GM04504 (cell line): ENCODE measurements at places on chromosomes 4 and X.
A peak's percentile ranks its signal among the peaks of the same experiment; 100 is the strongest.

- no peak for DNase-seq
Observed at GRCh38 chr4:153771046-153771445, 11.2 kb upstream of the RNF175 start.

- DNase-seq, result no peak
Observed at GRCh38 chr4:42871671-42872290, 20.7 kb upstream of the GRXCR1 start.

- DNase-seq, result no peak
Observed at GRCh38 chr4:153126137-153126536, 78.1 kb upstream of the TRIM2 start.

- no peak for DNase-seq
Observed at GRCh38 chrX:138886769-138887168, 175.3 kb upstream of the FGF13 start.

DNA sequence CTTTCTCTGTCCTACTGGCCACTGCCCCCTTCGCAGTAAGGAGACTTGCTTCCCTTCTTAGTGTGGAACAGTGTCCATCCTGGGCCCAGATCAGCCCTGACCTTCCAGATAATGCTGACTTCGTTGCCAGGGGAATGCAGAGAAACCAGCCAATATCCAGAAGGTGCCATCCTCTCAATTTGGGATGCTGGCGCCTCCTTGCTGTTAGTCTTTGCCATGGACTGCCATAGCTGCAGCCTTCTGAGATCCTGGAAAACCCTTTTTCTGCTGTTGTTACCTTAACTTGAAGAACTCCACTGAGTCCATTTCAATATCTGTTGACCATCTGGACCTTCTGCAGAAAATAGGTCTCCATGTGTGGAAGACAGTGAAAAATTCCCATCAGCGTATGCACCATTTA is 21.8 kb downstream of the RAI2 start:
- no peak for DNase-seq

- no peak for DNase-seq
Observed at GRCh38 chr4:819401-820229, 6.3 kb downstream of the CPLX1 start.

DNA sequence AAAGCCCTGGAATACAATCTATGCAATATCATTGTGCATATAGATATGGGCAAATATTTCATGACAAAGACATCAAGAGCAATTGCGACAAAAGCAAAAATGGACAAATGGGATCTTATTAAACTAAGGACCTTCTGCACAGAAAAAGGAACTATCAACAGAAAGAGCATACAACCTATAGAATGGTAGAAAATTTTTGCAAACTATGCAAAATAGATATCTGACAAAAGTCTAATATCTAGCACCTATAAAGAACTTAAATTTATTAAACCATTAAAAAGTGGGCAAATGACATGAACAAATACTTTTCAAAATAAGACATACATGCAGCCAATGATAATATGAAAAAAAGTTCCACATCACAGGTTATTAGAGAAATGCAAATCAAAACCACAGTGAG is 312.9 kb downstream of the GLUD2 start:
- DNase-seq, result no peak

DNA sequence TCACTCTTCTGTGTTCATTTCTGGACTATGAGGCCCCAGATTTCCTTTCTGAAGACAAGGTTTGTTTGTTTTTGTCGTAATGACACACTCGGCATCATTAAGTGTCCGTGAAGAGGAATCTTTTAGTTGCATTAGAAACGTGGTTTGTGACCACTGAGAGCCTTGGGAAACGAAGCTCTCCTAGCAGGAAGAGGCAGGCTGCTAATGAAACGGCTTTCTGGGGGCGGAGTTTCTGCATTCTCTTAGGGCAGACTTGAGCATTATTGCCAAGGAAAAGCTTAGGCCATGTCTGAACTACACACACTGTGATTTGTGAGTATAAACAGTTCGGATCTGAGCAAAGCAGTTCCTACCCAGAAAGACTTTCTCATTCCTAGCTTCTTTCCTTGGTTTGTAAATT is 64.0 kb downstream of the SOX3 start:
- no peak for DNase-seq

- DNase-seq, result no peak
Observed at GRCh38 chr4:96642490-96642889, 802.6 kb downstream of the PDHA2 start.

DNA sequence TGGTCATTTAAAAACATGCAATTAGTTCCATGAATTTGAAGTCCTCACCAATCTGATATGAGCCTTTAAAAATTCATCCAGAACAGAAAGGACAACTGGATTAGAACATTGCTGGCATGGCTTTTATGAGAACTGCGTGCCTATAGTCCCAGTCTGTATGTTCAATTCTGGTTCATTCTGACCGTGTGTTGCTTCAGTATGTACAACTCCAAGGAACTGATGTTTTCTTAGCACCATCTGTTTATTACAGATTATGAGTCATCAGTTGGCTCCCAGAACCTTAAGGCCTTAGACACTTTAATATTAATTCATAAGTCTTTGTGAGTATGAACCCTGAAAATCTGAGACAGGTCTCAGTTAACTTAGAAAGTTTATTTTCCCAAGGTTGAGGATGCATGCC is 115.0 kb downstream of the CEP44 start:
- peak; percentile 18 for DNase-seq

DNA sequence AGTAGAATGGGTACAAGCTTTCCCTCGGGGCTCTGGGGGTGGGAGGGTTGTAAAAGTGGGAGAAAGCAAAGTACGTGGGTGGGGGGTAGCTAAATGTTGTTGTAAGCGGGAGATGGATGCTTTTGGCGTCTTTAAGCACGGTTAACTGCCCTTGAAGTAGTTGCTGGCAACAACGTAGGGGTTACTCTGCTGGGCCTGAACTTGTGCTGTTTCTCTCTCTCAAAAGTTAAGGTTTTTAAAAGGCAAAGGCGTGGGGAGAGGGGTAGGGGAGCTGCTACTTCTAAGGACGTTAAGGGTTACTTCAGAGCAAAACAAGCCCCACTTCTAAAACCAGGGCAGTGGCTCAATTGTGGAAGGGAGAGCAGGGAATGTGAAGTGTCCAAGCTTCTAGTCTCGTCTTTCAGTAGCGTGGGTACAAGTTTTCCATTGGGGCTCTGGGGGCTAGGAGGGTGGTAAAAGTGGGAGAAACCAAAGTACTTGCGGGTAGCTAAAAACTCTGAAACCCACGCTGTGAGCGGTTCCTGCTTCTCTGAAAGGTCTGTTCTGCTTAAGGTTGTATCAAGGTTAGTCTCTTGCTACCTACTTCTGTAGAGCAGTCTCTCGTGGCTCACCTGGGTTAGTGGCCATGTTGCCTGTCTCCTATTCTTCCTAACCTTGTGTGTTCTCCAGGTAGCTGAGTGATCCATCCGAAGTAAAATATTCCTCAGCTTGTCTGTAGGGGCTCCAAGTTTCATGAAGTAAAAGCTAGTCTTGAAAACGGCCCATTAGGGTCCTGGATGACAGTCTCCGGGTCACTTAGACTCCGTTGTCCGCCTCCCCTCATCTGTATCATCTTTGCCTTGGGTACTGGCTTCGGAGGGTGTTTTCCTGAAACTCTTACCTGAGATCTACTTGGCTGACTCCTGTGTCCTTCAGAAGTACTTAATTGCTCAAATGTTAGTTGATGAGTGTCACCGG is 1.7 kb upstream of the WDR1 start:
- DNase-seq, result no peak

GRCh38 chrX:94743478-94743877 is 1069.5 kb downstream of the FAM133A start:
- no peak for DNase-seq

DNA sequence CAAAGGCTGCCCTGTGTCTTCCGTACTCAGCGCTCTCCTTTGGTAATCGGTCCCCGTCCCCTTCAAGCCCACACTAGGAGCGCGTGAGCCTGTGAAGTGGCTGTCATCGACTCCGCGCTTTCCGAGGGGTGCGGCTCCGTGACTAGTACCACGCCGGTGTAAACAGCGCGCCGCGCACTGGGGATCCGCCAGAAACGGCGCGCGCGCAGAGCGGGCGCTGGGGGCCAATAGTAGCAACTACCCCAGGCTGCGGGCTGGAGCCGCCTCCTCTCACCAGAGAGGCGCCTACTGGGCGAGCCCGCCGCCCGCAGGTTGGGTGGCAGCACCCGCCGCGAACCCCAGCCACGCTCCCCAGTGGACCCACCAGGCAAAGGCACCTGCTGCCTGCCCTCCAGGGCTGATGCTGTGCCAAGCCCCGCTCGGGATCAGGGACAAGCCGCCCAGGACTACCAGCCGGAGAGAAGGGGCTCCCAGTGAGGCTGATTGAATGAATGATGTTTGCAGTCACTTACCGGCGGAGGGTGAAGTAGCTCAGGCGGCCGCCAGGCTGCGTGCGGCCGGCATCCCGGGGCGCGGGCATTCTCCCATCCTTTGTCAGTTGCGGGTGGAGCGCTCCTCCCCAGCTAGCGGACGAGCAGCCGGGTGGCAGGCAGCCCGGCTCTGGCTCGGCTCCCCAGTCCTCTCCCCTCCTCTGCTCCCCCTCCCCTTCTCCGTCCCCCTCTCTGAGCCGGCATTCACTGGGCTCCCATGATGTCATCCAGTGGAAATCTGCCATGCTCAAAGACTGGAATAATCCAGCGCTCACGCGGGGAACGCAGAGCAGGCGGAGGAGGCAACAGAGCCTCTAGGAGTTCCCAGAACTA is 370.3 kb upstream of the SMIM31 start:
- no peak for DNase-seq

DNA sequence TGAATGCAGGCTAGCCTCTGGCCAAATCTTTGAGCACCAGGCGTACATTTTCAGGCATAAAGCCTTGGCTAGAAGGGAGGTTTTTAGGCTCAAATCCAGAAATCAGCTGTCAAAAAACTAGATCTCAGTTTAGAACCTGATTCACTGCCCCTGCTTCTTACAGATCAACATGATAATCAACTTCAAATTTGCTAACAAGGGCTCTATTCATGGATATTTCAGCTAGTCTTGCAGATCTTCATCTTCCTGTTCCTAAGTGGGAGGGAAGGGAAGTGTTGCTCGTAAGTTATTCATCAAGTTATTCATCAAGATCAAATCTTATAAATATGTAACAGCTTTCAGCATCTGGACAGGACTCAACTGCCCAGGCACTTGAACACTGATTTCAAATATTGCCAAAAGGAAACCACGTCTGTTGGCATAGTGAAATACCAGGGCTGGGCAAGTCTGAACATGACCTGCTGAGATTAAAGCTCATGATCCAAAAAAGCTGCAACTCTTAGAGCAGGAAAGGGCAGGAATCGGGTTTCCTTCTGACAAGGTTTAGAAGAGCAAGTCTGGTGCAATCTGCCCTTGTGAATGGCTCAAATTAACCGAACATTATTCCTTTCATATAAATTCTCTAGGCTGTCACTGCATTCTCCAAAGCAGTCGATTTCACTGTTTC is 200.3 kb downstream of the PDGFC start:
- DNase-seq, result peak; percentile 76

GRCh38 chr4:33453436-33453835 is 2733.3 kb downstream of the PCDH7 start:
- no peak for DNase-seq

GRCh38 chr4:147244786-147245185 is 236.1 kb upstream of the EDNRA start:
- DNase-seq, result no peak

DNA sequence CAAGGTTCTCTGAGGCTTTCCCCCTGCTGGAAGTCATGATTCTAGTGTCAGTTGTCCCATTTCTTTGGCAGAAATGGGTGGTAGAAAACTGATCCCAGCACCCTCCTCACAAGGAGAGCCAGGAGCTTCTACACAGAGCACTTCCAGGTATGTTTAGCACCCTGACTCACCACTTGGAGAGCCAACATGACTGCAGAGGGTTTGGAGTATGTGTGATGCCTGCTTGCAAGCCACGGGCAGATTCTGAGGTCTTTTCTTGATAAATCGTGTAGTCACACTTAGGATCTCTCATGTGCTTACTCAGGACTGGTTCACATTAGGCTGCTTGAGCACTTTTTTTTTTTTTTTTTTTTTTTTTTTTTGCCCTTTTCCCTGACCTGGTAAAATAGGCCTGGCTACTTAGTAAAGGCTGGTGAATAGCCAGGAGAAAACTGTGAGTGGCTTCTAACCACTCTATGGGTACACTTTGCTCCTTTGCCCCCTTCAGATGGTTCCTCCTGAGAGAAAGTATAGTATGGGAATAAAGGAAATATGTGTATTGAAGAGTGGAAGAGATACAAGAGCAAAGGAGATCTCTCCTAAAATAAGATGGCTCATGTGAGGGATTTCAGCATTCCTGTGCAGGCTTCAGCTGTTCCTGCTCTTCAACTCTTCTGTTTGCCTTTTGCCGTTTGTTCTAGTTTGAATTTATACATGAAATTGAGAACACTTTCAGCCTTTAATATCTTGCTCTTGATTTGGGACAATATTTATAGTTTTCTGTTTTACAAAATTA is 103.6 kb downstream of the EMCN start:
- DNase-seq, result no peak

- DNase-seq, result no peak
Observed at GRCh38 chr4:26648260-26648659, 64.4 kb downstream of the TBC1D19 start.

DNA sequence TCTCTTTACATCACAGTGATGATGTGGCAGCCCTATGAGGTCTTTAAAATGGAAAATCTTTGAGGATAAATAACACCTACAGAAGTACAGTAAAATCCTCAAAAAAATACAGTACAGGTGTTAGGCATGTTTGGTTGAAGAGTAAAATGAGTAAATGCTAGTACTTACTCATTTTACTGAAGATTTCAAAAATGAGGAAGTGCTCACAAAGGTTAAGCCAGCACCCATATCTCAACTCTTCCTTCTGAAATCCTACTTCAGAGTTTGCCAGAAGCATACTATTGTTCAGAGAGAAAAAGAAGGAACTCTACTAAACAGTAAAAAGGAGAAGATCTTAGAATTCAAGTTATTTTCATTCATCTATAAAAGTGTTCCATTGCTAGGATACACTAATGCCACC is 130.9 kb downstream of the CBR4 start:
- no peak for DNase-seq

GRCh38 chr4:150518559-150518958 is 63.4 kb upstream of the MAB21L2 start:
- no peak for DNase-seq

GRCh38 chrX:102684772-102685520 is 27.3 kb upstream of the GPRASP2 start:
- DNase-seq, result no peak

DNA sequence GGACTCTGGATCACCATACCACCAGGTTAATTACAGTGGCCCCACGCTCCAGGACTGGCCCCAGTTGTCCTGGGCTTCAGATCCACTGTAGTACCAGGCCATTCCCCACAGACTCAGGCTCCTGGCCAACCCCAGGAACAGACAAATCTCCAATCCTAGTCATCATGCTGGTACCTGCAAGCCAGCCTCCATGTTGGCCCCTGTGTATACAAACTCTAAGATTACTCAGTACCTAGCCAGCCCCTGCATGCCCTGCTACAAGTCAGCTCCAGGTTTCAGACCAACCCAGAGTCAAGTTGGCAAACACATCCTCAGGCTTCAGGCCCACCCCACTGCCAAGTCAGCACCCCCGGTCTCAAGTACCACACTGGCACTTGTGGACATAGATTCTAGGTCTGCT is 85.9 kb downstream of the KLF8 start:
- no peak for DNase-seq

- no peak for DNase-seq
Observed at GRCh38 chr4:13539047-13539618, 5.2 kb downstream of the NKX3-2 start.
